ENCODE measurements at places on chromosomes 16 and 17.

DNA sequence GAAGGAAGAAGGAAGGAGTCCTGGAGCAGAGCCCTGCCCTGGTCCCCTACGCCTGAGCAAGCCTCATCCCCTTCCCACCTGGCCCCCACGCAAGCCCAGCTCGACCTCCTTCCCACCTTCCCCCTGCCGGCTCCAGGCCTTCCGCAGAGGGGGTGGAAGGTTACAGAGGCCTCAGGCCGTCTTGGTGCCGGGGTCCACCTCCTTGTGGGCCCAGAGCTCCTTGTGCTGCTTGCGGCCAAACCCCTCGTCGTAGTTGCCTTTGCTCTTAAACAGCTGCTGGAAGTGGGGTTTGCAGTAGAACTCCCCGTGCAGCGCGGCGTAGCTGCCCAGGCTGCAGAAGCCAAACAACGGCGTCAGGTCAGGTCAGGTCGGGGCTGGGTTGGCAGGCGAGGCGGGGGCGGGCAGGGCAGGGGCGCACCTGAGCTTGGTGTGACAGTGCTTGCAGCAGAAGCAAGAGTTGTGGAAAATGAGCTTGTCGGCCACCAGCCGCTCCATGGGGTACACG, 1.5 kb downstream of the LIMD2 start:
- DNase-seq = no peak

GRCh38 chr16:64952177-64952576, 169.7 kb downstream of the CDH11 start:
- no peak for DNase-seq

DNA sequence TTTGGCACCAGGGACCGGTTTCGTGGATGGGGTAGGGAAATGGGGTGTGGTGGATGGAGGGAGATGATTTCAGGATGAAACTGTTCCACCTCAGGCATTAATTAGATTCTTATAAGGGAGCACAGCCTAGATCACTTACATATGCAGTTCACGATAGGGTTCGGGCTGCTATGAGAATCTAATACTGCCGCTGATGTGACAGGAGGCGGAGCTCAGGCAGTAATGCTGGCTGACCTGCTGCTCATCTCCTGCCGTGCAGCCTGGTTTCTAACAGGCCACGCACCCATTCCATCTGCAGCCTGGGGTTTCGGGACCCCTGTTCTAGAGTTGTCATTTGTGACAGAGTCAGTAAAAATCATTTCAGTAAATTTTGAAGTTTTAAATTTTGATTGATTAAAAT, 99.7 kb downstream of the CHD9 start:
- no peak for DNase-seq

DNA sequence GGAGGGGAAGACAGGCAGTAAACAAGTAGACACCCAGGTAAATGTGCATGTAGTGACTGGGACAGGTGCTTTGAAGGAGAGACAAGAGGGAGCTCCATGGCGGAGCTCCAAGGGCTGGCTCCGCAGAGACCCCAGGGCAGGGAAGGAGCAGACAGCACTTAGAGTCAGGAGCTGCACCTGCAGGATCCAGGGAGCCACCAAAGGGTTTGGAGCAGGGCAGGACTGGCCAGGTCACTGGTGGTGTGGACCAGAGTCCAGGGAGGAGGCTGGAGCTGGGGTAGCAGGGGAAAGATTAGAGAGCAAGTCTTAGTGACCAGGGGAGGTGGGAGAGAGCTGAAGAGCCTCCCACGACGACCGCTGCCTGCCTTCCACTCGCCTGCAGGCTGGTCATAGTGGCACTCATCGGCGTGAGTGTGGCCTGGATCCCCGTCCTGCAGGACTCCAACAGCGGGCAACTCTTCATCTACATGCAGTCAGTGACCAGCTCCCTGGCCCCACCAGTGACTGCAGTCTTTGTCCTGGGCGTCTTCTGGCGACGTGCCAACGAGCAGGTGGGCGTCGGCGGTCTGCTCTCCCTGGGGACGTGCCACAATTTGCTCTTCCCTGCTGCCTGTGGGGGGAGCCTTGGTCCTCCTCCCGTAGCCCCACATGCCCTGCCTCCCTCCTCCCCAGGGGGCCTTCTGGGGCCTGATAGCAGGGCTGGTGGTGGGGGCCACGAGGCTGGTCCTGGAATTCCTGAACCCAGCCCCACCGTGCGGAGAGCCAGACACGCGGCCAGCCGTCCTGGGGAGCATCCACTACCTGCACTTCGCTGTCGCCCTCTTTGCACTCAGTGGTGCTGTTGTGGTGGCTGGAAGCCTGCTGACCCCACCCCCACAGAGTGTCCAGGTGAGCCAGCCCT, 14.7 kb upstream of the FAM83G start:
- DNase-seq = no peak

- DNase-seq = no peak
Observed at GRCh38 chr17:5773816-5774360, 189.6 kb upstream of the NLRP1 start.

DNA sequence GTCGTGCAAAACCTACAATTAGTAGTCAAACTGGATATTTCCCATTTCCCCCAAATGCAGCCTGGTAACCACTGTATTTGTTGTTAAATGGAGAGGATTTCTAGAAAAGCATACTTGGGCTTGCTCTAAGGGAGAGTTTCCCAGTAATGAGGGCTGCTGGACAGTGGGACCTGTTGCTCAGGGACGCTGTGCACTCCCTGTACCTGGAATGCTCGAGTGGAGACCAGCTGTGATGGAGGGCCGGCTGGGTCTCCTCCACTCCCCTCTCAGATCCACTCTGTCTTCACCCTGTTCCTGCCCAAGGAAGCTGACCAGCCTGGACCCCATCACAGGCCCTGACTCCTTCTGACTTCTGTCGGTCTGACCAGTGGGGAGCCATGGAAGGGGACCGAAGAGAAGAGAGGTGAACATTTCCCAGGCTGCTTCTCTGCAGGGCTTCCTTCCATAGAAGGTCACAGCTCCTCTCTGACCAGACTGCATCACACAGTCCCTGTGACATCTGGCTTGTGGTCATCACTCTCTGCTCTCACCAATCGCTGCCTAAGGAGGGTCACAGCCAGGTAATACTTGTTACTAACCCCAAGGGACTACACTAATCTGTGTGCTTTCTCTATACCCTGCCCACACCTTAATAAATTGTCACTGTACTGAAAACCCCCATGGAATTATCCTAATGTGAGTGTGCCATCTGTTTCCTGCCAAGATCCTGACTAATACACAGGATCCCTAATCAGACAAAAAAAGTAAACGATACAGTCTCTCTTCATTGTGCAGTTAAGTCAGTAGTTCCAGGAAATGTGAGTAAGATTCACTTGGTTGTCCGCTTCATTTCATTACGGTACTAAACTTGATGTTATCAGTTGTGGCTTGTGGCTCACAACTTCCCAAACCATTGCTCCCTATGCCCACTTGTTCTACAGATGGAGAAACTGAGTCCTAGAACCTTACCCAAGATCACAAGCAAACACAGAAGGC, 102.4 kb downstream of the CCT6B start:
- no peak for DNase-seq

DNA sequence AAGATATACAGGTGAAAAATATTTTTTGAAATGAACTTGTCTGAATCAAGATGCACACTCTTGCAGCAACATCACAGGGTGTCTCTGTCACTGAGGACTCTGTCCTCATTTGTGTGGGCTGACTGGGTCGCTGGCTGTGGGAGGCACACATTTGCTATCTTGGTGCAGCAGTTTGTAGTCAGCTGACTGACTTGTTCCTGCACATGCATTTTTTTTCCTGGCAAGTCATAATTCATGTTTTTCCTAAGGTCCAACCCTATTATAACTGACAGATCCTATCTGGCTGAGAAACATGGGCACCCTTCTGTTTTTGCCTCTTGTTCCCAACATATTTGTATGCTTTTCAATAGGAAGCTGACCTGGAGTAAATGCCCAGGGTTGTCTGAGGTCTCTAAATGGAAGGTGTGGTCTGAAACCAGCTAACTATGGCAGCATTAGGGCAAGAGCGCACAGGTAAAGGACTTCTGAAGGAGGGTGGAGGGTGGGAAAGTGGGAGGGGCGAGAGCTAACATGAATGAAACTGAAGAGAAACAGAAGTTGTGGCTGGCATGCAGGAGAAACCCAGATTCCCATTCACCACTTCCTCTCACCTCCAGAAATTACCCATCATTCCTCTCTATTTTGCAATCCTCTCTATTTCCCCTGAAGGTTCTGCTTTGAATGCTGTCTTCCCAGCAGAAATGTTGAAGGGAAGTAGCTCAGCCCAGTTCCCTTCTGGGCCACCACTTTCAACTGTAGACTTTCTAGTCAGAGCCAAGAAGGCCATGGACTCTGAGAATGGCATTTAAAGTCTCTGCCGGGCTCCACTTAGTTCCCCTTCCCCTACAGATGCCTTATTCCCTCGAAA, 166.1 kb downstream of the PRKCA start:
- DNase-seq = no peak

GRCh38 chr17:44074231-44074910, 3.8 kb downstream of the G6PC3 start:
- DNase-seq = no peak

GRCh38 chr16:81883235-81883634, 104.1 kb downstream of the PLCG2 start:
- no peak for DNase-seq

DNA sequence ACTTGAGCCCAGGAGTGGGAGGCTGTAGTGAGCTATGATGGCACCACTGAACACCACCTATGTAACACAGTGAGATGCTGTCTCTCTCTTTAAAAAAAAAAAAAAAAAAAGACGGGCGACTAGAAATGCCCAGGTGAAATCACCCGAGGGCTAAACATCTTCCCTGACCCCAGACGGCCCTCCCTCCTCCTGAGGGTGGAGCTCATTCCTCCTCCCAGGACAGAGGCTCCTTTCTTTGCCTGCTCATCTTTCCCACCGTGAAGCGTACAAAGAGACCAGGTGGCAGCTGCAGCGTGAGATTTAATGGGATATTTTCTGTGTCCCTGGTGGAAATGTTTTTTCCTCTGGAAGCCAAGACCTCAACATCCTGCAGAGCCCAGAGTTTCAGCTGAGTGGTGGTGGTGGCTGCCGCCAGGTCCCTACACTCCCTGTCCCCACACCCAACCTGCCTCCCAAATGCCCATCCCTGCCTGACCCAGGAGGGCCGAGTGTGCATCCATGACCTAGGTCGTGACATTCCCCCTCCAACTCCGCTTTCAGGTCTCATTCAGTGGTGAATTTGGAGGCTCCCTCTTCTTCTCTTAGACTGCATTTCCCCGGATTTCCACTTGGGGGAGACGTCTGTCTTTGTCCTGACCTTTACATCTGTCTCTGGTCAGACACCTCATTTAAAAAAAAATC, 14.4 kb upstream of the GPRC5B start:
- no peak for DNase-seq

GRCh38 chr17:81948635-81949378, 1.8 kb upstream of the MYADML2 start:
- DNase-seq = no peak

DNA sequence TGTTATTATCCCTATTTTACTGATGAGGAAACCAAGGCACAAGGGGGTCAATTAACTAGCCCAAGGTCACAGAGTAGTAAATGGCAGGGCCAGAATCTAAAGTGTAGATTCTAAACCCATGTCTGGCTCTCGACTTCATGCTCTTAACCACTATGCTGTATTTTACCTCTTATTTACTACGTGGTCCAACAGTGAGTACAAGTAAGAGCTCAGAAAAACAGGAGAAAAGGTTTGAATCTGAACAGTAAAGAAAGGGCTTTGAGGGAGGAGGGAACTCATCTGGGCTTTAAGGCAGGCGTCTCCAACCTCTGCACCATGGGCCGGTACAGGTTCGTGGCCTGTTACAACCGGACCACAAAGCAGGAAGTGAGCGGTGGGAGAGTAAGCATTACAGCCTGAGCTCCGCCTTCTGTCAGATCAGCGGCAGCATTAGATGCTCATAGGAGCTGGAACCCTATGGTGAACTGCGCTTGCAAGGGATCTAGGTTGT, 62.9 kb downstream of the SMURF2 start:
- DNase-seq = peak; percentile 41

DNA sequence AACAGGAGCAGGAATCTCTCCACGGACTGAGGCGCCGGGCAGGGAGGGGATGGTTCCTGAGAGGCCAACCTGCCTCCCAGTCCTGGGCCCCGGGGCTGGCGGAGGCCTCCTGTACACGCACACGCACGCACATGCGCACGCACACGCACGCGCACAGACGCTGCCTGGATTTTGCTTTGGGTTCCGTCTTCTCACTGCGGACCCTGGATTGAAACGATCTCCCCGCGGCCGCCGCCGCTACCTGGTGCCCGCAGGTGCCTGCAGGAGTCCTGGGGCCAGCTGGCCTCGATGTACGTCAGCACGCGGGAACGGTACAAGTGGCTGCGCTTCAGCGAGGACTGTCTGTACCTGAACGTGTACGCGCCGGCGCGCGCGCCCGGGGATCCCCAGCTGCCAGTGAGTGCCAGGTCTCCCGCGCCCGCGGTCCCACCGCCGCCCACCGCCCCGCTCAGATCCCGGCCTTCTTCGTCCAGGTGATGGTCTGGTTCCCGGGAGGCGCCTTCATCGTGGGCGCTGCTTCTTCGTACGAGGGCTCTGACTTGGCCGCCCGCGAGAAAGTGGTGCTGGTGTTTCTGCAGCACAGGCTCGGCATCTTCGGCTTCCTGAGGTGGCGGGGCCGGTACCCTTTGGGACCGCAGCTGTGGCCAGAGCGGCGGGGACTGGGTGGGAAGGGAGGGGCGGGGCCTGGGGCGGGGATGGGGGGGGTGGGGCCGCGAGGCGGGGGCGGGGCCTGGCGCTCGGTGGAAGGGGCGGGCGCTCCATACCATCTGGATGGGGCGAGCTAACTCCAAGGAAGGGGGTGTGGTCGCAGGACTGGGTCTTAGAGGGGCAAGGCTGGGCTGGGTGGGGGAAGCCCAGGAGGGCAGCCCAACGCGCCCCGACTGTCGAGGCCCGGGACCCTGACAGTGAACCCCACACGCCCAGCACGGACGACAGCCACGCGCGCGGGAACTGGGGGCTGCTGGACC, 12.3 kb downstream of the CES4A start:
- no peak for DNase-seq

- no peak for DNase-seq
Observed at GRCh38 chr16:66706506-66706880, 9.9 kb upstream of the CMTM4 start.

GRCh38 chr17:6558932-6559752, 2.8 kb upstream of the PITPNM3 start:
- DNase-seq = no peak

- no peak for DNase-seq
Observed at GRCh38 chr17:32854832-32855389, 22.0 kb downstream of the MYO1D start.

GRCh38 chr17:82156284-82156925, 56.2 kb downstream of the CCDC57 start:
- DNase-seq = no peak

DNA sequence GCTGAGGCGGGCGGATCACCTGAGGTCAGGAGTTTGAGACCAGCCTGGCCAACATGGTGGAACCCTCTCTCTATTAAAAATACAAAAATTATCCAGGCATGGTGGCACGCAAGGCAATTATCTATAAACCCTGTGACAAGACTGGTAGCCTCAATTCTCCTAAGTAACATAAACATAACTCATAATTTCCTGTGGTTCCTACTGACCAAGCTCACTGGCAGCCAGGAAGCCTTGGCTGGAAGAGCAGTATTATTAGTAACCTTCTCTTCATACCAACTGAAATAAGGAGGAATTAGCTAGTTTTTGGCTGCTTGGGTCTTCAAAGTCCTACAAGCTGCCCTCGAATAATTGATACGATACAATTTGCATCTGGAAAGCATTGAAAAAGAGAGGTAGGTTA, 31.6 kb upstream of the LRRC37A3 start:
- DNase-seq = no peak
